CD4-positive, alpha-beta T cell treated with Interleukin-15 for 4 hours (primary cell): ENCODE measurements at places on chromosomes 3 and 15.

DNA sequence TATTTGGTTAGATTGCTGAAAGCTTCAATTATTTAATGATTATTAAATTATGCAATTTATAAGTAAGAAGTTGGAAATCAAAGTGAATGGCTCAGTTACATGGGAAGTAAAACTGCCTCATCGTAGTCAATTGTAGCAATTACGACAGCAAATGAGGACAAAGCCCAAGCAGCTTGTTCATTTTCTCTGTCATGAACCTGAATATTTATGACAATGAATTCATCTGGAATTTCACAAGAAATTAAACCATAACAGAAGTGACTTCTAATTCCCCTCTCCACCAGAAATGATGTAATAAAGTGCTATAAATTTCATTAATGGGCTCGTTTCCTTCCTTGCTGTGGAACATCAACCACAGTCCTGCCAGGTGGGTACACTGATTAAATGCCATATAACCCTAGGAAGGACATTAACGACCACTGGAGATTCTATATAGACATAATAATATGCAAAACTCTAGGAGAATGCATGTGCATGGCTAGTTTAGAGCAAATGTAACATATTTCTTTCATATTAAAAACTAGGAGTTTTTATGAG is 273.8 kb upstream of the DCBLD2 start:
- no peak for DNase-seq

- no peak for DNase-seq
Observed at GRCh38 chr3:65814845-65815578, 223.7 kb downstream of the MAGI1 start.

GRCh38 chr3:115351193-115351592 is 204.1 kb upstream of the ZBTB20 start:
- DNase-seq: no peak

DNA sequence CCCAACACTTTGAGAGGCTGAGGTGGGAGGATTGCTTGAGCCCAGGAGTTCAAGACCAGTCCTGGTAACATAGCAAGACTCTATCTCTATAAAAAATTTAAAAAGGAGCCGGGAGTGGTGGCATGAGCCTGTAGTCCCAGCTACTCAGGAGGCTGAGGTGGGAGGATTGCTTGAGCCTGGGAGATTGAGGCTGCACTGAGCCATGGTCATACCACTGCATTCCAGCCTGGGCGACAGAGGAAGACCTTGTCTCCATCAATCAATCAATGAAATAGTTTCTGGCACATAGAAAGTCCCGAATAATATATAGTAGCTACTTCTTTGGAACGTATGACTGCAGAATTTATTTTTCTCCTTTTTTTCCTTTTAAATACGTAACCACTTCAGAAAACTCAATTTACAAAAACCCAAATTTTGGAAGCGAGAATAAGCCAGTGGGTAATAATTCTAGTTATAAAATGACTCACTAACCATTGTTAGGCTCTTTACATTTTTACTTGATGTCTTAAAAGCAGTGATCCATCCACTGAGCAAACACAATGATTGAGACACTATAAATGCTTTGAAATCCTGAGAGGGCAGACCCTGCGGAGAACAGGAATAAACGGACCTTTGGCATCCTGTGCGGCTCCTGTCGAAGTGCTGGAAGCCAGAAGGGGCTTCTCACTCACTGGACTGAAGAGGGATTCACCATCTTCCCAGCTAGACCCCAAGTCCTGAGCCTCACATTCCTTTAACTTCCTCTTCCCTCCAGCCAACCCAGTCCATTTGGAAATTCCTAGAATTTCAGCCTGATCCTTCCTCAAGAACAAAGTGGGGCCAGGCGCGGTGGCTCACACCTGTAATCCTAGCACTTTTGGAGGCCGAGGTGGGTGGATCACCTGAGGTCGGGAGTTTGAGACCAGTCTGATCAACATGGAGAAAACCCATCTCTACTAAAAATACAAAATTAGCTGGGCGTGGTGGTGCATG is 68.4 kb upstream of the MFGE8 start:
- no peak for DNase-seq

GRCh38 chr3:182904164-182904563 is 76.2 kb downstream of the DCUN1D1 start:
- no peak for DNase-seq

- no peak for DNase-seq
Observed at GRCh38 chr3:149585401-149585726, 72.5 kb downstream of the WWTR1 start.

GRCh38 chr3:46612324-46612723 is at the start of gene FAM240A:
Gene FAM240A, plus strand, starts transcription at chr3:46612525. Its CDS starts 159 bp downstream, at chr3:46612684.
- DNase-seq: no peak

DNA sequence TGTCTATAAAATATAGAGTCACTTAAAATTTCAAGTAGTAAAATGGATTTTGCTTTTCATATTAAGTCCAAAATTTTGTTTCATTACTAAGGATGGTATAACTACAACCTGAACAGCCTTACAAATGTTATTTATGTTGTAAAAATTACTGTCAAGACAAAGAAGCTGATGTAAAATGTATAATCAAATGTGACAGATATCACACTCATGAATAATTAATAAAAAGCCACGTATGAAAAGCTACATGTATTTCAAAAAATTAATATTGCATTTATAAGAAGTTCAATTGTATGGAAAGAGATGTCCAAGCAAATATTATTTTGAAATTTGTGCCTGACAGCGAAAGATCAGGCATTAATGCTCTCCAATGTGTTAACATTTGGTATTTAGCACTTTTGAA is 48.9 kb downstream of the KBTBD8 start:
- no peak for DNase-seq

DNA sequence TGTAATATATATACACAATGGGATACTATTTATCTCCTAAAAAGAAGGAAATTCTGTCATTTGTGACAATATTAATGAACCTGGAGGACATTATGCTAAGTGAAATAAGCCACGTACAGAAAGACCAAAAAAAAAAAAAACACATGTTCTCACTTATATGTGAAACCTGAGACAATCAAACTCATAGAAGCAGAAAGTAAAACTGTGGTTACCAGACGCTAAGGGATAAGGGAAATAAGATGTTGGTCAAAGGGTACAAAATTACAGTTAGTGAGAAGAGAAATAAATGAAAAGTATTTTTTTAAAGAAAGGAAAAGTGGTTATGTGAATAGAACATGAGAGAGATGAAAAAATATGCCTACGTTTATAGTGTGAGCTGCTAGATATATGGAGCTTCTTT is 101.1 kb downstream of the CPNE4 start:
- no peak for DNase-seq

- no peak for DNase-seq
Observed at GRCh38 chr3:50163572-50164455, 8.7 kb downstream of the SEMA3F start.
